H4 (cell line): ENCODE measurements at places on chromosomes 16 and 17. TPM values are rescaled to one million over a fixed set of nuclear protein-coding genes. Genes with fewer than 3 reads are reported as not detected.

Gene PRAC2
- total RNA-seq, result not detected in 2 replicates

- peak; percentile 30 for DNase-seq
Measured at GRCh38 chr16:49857423-49858181, 1.7 kb upstream of the ZNF423 start.

DNA sequence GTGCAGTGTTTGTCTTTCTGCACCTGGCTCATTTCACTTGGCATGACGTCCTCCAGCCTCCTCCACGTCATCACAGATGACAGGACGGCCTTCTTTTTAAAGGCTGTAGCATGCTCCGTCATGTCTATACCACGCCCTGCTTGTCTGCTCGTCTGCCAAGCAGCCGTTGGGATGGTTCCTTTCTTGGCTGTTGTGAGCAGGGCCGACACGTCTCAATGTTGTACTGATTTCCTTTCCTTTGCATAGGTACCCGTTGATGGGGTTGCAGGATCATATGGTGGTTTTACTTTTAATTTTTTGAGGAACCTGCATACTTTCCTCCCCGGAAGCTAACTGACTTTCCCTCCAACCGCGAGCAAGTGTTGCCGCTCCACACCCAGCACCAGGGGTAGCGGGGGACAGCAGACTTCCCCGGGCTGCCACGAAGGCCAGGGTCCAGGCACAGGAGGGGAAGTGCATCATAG lies 212.2 kb upstream of the ZNF469 start:
- no peak for DNase-seq

GRCh38 chr16:57534337-57534880 lies 2.0 kb downstream of the CCDC102A start:
- DNase-seq, result no peak

DNA sequence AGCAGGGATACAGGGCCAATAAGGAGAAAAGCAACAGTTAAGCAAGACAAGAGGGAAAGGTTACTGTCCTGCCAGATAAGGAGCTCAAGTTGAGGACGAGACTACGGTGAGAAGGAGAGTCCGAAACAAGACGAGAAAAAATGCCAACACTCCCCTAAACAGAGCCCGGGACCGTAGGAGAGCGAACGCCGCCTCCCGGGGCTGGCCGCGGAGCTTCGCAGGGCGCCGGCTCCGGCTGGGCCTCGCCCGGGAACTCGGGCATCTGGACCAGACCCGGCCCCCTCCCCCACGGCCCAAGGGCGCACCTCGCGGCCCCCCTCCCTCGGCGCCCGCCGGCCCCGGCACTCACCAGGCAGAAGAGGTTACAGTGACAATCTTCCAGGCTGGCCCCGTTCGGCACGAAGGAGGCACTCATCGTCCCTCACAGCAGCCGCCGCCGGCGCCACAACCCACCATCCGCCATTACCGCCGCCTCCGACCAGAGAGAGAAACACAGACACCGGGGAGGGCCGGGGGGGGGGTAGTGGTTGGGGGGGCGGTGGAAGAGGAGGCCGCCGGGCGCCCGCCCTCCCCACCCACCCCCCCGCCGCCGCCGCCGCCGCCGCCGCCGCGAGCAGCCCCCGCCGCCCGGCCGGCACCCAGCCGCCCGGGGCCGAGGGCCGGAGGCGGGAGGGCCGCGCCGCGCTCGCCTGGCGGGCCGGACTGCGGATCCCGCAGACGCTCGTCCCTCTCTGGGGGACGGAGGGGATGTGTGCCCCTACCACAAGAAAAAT lies at the start of gene MED13:
MED13 (minus strand) TSS at position 488 of the 773 bp plus-strand sequence; CDS start at position 415, 73 bp downstream.
- DNase-seq, result peak; percentile 34

GRCh38 chr16:22023505-22023904 lies 15.6 kb downstream of the MOSMO start:
- no peak for DNase-seq

GRCh38 chr16:72948238-72948829 lies 99.6 kb downstream of the ZFHX3 start:
- no peak for DNase-seq

- DNase-seq, result peak; percentile 92
Measured at GRCh38 chr17:78313735-78314648, 45.9 kb downstream of the SOCS3 start.

- DNase-seq, result no peak
Measured at GRCh38 chr16:87960296-87960695, 9.1 kb downstream of the BANP start.

DNA sequence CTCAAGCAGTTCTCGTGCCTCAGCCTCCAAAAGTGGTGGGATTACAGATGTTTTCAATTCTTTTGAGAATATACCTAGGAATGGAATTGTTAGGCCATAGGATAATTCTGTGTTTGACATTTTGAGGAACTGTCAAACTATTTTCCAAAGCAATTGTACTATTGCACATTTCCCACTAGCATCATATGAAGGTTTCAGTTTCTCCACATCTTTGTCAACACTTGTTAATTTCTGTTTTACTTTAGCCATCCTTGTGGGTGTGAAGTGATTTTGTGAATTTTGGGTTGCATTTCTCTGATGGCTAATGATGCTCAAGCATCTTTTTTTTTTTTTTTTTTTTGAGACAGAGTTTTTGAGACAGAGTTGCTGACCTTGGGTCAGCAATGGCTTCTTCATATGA lies 6.2 kb downstream of the NT5M start:
- DNase-seq, result no peak

Gene KRT12
- not detected in 2 replicates for total RNA-seq

DNA sequence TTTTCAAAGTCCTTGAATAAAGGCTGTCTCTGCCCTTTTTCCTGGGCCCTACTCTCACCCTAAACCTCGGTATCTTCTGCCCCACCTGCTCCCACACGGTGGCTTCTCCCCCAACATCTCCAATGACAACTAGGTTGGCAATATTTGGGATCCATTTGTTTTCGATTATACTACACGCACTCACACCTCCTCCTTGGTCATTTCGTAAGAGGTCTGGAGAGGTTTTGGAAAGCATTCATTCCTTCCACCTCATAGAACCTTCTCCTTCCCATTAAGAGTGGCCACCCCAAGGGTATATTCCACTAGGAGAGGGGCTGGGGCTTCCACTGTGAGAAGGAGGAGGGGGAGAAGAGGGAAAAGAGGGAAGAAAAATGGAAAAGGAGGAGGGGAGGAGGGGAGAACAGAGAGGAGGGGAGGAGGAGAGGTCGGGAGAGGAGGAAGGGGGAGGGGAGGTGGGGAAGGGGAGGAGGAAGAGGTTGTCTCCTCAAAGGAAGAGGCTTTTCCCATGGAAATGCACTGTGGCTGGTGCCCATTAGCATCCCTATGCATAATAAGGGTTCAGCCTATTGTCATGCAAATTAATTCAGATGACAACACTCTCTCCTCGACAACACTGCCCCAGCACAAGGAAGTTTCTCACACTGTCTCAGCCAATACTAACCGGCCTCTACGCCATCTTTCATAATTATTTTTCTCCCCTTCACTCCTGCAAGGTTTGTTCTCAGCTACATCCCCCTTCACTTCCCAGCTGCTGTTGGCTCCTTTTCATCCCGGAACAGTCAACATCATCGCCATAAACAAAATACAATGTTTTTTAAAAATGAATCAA lies 30.0 kb downstream of the SOX9 start:
- peak; percentile 29 for DNase-seq

GRCh38 chr16:30694926-30695693 lies 3.9 kb upstream of the SRCAP start:
- DNase-seq, result no peak

DNA sequence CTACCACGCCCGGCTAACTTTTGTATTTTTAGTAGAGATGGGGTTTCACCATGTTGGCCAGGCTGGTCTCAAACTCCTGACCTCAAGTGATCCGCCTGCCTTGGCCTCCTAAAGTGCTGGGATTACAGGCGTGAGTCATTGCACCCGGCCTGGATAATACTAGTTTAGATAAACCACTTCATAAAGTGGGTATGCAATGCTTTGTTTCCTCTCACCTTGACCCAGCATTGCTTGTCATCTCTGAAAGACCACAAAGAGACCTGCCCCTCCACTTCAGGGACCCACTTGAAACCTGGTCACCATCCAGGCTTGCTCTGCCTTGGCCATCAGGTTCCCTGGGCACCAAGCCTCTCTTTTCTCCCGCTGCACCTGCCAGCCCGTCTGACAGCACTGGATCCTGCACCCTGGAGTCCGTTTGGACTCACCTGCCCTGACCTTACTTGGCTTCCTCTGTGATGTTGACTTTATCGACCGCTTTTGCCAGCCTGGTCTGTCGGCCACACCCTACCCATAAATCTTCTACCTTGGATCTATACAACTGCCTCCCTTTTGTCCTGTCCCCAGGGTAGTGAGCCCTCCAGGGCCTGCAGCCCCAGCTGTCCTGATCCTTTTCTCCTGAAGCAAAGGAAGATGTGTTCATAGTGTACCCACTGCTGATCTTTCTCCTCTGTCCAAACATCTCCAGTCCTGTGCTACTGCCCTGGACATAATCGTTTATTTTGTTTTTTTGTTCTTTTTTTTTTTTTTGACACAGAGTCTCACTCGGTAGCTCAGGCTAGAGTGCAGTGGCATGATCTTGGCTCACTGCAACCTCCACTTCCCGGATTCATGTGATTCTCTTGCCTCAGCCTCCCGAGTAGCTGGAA lies 12.7 kb upstream of the ZG16 start:
- DNase-seq, result no peak

DNA sequence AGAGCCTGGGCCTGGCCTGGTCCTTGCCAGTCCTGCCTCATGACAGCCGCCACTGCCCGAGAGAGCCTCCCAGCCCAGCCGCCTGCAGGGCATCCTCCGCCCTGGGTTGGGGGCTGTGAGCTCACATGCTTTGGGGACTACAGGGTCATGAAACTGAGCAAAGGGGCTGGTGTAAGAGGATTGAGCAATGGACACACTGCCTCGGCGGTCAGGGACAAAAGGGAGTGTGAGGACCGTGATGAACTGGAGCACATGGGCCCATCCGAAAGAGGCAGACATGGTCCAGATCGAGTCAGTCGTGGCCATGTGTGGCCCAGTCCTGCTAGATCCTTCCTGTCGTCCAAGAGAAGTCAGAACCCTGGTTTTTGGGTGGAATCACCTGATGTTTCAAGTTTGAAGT lies 52.3 kb downstream of the GSG1L start:
- DNase-seq, result no peak

Gene NHLRC4
- 0.06 and 0.43 TPM in 2 replicates for total RNA-seq

- no peak for DNase-seq
Measured at GRCh38 chr17:32152130-32152529, 9.8 kb downstream of the RHOT1 start.

Gene EPX
- total RNA-seq, result 0.08 TPM in 1 of 2 replicates, not detected in the other

Gene NDUFAF8
- 47.4 and 77.7 TPM in 2 replicates for total RNA-seq

GRCh38 chr17:15973834-15974233 lies 25.7 kb downstream of the ZSWIM7 start:
- no peak for DNase-seq

Gene CHST4
- total RNA-seq, result 0.19 and 0.66 TPM in 2 replicates

Gene RNU2-1
- total RNA-seq, result not detected in 2 replicates

DNA sequence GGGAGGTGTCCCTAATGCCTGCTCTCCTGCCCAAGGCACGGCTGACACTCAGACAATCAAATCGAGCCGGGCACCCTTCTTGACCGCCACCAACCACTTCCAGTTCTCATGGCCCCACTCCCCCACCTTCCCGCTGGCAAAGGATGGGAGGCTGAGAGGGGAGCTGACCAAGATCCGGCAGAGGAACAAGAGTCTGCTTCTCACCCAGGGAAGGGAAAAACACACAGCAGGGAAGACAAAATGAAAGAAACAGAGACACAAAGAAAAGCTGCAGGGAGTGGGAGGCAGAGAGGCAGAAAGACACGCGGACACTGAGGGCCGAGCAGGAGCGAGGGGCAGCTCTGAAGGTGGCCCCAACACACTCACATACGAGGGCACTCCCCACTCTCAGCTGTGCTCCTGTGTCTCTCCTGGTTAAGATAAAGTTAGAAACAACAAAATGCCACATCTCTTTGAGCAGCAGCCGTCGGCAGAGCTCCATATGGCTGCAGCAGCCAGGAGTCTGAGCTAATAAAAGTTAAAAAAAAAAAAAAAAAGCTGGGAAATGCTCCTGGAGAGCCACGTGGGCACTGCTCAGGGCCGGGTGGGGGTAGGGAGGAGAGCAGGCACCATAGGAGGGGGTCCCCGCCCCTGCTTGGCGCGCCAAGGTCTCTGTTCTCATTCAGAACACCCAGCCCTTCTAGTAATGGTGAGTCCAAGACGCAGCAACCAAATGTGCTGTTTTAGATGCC lies 7.4 kb downstream of the LRRC75A start:
- no peak for DNase-seq

DNA sequence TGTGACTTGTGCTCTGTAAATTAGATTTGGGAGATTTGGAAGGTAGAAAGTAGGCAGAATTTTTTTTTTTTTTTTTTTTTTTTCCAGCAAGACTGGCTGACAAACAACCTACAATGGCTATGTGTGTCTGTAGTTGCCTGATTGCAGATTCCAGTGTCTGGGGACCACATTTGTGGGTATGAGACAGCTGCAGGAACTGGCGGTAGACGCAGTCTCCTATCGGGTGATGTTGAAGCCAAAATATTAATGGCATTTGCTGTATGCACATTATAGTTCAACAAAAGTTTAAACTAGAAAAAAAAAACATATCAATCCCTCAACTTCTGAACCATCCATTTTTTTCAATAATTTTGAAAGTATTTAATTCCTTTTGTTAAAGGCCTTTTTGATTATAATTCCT lies 665.2 kb downstream of the TOX3 start:
- no peak for DNase-seq

Gene CTU2
- 12.2 and 12.6 TPM in 2 replicates for total RNA-seq

Gene ADAMTS18
- total RNA-seq, result 0.10 and 0.21 TPM in 2 replicates

DNA sequence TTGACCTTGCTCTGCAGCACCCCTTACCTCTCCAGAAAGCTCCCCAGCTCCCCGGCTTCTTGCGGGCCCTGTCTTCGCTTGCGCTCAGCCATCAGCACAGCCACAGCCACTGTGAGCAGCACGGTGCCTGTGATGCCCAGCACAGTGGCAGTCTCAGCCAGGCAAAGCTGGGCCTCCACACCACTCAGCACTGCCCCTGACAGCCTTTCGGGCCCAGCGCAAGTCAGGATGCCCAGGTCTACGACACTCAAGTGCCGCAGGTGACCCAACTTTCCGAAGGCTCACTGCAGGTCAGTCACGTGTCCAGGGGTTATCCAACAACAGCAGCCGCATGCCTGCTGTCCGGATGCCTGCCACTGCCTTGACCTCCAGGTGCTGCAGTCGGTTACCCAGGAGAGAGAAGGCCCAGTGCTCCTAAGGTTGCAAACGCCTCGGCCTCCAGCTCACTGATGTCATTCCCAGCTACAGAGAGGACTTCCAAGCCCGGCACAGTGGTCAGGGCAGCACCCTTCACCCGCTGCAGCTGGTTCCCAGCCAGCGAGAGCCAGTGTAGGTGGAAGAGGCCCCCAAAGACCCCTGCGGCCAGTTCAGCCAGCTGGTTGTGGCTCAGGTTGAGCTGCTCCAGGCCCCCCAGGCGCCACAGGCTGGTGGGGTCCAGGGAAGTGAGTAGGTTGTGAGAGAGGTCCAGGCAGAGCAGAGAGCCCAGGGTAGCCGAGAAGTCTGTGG lies 8.9 kb upstream of the TMEM101 start:
- no peak for DNase-seq

Gene MYH3
- 0.04 TPM in 1 of 2 replicates, not detected in the other for total RNA-seq

Gene TBC1D26
- not detected in 2 replicates for total RNA-seq

GRCh38 chr17:5234645-5235576 lies at the start of gene SCIMP:
TSS of gene SCIMP (minus strand) at chr17:5234860. CDS start at chr17:5234755, 105 bp downstream.
- no peak for DNase-seq

Gene CHP2
- not detected in 2 replicates for total RNA-seq
